Activated T-cell treated with anti-CD3 and anti-CD28 coated beads, Interleukin-2, amount 50 U/mL, for 72 hours (primary cell): ENCODE measurements at places on chromosomes 6 and 20. TPM values are rescaled to one million over a fixed set of nuclear protein-coding genes. Genes with fewer than 3 reads are reported as not detected.

SEL1L2 gene
- not detected for total RNA-seq

GRCh38 chr20:63416631-63417030 is 55.5 kb upstream of the CHRNA4 start:
- DNase-seq = no peak
- H3K4me3 ChIP-seq = no peak overlapping the region
- no peak overlapping the region for H3K27ac ChIP-seq
- H3K4me1 ChIP-seq = no peaks in the 10 kb centered on the region

VGLL2 gene
- not detected for total RNA-seq

DNA sequence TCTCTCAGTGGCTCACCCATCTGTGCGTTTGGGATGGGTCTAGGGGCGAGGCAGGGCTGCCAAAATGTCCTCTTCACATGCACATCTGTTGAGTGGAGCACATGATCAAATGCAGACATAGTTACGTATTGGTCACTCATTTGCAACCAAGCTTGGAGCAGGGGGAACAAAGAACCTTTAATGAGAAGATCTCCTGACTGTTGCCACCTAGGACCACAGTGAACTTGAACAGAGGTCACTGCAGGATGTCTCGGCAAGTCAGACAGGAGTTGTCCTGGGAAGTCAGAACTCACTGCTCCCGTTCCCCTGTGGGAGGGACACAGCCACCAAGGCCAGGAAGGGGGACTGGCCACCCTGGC is 73.4 kb downstream of the SSR1 start:
- H3K36me3 ChIP-seq = peaks cover 4% of the 10 kb centered on the region
- DNase-seq = no peak
- H3K4me1 ChIP-seq = peaks cover 34% of the 10 kb centered on the region
- no peak overlapping the region for H3K27ac ChIP-seq

PLCB4 gene
- not detected for total RNA-seq

DNA sequence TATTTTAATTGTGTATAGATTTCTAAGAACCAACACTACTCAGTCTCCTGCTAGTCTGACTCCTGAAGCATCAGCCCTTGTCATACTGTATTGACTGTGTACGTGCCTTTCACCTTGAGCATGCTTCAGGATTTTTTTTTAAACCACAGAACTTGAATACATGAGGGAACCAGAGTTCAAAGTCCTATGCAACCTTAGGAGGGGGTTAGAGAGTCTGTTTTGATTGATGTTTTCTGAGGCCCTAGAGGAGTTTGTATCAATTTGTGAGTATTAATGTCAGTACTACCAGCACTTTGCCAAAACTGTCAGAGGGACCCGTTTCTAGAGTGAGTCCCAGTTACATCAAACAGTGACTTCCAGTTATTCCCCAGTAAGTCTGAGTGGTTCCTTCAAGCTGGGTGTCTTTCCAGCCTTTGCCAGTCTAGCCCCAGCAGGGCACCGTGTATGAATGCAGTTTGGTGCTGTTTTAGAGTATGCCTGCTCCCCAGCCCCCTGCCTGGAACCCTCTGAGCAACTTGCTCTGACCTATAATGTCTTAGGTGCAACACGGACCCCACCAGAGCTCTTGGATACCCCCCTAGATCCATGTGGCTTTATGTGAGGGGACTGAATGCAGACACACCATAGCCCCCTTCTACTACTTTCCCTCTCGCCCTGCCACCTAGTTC is 8.5 kb downstream of the TP53INP2 start:
- H3K27ac ChIP-seq = peak overlapping the region; percentile 2
- H3K4me3 ChIP-seq = no peak overlapping the region
- DNase-seq = no peak
- H3K27me3 ChIP-seq = peaks cover 6% of the 10 kb centered on the region
- H3K36me3 ChIP-seq = peaks cover 1% of the 10 kb centered on the region

DNA sequence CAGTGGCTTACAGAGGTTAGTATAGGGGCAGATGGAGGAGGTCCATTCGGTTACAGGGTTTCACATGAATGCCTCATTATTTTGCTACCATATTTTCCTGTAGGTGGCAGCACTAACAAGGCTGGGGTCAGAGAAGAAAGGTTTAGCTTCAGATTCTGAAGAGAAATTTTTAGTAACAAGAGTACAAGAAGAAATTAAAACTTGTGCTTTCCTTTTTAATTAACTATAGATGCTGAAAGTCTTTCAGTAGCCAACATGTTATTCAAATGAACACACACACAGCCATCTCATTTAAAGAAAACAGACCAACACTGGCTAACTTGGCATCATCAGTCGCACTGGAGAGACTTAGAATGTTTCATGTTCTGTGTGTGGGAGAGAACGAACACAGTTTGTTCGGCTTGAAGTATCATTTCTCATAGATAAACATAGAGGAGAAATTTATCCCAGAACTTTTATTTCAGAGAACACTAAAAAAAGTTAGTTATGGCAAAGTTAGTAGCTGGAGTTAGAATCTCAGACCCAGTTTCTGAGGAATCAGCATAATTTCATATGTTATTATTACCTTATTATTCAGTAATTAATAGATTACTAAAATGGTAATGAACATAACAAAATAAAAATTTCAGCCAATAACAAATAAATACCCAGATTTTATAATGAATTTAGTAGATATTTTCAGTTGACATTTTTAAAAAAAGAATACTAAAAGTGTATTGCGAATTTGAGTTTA is 314.0 kb upstream of the RSPO3 start:
- H3K36me3 ChIP-seq = no peaks in the 10 kb centered on the region
- H3K27me3 ChIP-seq = peaks cover 7% of the 10 kb centered on the region
- H3K4me3 ChIP-seq = no peak overlapping the region
- H3K27ac ChIP-seq = no peak overlapping the region
- DNase-seq = no peak
- no peaks in the 10 kb centered on the region for H3K4me1 ChIP-seq

SLC44A4 gene
- total RNA-seq = 0.23 TPM

DNA sequence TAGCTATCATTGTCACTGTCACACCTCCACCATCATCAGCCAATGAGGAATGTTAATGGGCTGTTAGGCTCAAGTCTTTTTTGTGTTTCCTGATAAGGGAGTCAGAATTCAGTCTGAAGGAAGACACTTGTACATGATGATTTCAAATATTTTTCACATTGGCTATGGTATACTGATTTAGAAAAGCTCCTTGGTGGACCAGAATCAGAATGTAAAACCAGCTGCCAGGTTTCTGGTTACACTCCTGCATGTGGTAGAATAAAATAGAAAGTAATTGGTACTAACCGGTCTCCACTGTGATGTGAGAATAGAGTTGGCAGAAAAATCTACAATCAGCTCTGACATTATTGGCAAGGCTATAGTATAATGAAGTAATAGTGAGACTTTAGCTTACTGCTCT is 10.7 kb downstream of the COL9A1 start:
- DNase-seq = no peak
- H3K4me1 ChIP-seq = no peaks in the 10 kb centered on the region
- H3K27me3 ChIP-seq = peaks cover 17% of the 10 kb centered on the region

DNA sequence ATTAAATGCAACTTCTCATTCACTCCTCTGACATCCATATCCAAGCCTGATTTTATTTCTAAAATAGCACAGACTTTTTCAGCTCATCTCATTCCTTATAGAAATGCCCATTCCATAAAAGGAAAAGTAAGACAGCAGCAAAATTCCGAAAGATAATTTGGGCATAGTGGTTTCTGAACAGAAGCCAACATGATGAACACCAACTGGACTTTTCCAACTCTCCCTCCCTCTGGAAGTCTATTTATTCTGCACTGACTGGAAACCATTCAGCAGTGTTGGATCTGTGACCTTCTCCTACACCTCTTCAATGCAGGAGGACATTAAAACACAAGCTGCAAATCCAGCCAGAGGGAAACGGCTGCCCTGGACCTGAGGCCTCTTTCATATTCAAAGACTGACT is 306.2 kb upstream of the NT5E start:
- H3K4me1 ChIP-seq = no peaks in the 10 kb centered on the region
- H3K36me3 ChIP-seq = no peaks in the 10 kb centered on the region
- H3K27me3 ChIP-seq = no peaks in the 10 kb centered on the region
- H3K4me3 ChIP-seq = no peak overlapping the region
- no peak overlapping the region for H3K27ac ChIP-seq

DNA sequence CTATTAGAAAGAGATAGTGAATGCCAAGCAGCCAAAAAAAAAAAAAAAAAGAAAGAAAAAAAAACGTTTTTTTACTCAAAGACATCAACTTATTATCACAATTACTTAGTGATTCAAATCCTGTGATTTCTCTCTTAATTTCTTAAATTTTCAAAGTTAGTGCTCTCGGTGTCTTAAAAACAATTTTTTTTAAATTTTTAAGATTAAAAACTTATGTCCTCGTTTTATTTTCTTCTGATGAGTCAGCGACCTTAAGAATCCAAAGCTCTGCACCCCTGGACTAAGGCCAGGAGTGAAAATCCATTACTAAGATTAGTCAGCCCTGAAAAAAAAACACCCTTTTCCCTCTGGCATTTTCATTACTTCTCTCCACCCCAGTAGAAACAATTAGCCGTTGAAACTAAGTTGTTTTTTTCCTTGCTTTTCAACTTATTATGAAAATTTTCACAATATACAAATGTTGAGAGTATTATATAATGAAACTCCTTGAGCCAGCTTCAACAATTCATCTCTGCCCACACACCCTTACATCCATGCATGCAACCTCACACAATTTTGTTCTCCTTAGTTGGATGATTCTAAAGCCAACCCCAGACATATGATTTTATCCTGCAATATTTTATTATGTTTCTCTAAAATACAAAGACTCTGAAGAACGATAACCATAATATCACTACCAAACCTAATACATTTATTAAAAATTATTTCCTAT is 85.6 kb upstream of the CARMIL1 start:
- no peaks in the 10 kb centered on the region for H3K4me1 ChIP-seq
- H3K4me3 ChIP-seq = no peak overlapping the region
- DNase-seq = no peak
- no peak overlapping the region for H3K27ac ChIP-seq
- H3K36me3 ChIP-seq = no peaks in the 10 kb centered on the region

GNMT gene
- 0.70 TPM for total RNA-seq

DYNLT2 gene
- 2.7 TPM for total RNA-seq
